ENCODE measurements at places on chromosomes 2 and 18. TPM values are rescaled to one million over a fixed set of nuclear protein-coding genes. Genes with fewer than 3 reads are reported as not detected.

The CERS6 gene
- total RNA-seq: 17.7 TPM

DNA sequence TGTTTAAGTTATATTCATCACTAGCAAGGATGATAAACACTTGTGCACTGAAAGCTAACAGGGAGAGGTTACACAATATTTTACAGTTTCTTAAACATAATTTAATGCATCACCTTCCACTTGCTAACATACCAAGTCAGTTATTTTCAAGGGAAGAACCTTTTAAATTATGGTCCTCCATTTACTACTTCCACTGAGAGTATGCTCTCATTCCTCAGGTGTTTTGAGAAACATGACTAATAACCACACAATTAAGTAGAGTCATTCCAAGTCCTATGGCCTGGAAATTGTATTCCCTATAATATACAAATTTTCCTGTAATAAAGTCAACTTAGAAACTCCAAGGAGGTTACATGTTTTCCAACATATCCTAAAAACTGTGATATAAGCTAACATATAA is 152.3 kb upstream of the STON1 start:
- H3K4me3 ChIP-seq: no peak overlapping the region
- no peaks in the 10 kb centered on the region for H3K27me3 ChIP-seq
- DNase-seq: no peak
- peaks cover 40% of the 10 kb centered on the region for H3K36me3 ChIP-seq
- H3K27ac ChIP-seq: no peak overlapping the region

DNA sequence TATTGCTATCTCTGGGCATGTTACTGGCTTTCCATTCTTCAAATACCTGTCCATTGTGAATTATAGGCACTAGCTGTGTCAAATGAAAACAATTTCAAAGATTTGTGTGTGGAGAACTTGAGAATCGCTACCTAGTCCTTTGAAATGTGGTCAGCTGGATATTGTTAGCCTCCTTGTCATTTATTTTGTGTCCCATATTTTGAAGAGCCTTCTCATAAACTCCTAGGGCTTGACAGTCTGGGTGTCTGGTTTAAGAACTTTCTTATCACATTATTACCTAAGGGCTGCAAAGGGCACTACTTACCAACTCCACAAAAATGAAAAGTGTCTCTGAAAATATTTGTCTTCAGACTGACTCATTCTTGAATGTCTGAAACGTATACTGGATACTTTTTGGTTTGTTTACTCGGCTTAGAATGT is 50.2 kb downstream of the COL4A3 start:
- H3K4me1 ChIP-seq: no peaks in the 10 kb centered on the region
- H3K4me3 ChIP-seq: no peak overlapping the region
- no peak for DNase-seq
- no peaks in the 10 kb centered on the region for H3K27me3 ChIP-seq
- no peaks in the 10 kb centered on the region for H3K36me3 ChIP-seq
- no peak overlapping the region for H3K27ac ChIP-seq

DNA sequence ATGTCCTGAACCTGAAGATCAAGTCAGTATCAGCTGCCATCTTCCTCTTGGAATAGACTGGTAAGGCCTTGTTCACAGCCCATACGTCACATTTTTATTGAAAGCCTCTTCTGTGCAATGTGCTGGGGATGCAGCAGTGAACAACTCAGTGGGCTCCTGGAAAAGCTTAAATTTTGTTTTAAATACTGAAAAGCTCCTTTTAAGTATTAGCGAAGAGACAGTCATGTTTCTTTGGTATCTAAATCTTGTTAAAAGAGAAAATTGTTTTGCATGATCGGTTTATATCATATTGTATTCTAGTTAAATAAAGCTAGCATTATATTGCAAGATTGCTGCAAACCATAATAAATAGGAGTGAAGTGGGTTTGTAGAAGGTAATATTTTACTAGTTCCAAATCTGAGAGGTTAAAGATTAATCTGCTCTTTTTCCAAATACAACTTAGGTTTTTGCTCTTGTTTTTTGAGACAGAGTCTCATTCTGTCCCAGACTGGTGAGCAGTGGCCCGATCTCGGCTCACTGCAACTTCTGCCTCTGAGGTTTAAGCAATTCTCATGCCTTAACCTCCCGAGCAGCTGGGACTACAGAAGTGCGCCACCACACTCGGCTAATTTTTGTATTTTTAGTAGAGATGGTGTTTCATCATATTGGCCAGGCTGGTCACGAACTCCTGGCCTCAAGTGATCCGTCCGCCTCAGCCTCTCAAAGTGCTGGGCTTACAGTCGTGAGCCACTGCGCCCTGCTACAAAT is 1.6 kb upstream of the RMDN2 start:
- H3K4me3 ChIP-seq: peak overlapping the region; percentile 88
- H3K27ac ChIP-seq: no peak overlapping the region

DNA sequence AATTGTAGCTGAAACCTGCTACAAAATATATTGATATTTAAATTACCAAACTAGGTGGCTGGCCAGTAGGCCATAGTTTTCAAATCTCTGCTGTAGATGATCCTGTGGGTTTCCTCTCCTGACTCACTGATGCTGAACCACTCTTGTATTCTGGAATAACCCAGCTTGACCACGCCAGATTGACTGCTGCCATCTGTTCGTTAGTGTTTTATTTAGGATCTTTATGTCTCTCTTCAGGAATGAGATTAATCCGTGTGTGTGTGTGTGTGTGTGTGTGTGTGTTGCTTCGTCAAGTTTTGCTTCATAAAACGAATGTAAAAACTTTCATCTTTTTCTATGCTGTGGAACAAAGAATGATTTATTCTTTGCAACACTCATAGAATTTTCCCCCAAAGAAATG is 187.1 kb downstream of the DYSF start:
- H3K4me3 ChIP-seq: no peak overlapping the region
- DNase-seq: no peak
- H3K27ac ChIP-seq: no peak overlapping the region
- no peaks in the 10 kb centered on the region for H3K27me3 ChIP-seq
- no peaks in the 10 kb centered on the region for H3K4me1 ChIP-seq

DNA sequence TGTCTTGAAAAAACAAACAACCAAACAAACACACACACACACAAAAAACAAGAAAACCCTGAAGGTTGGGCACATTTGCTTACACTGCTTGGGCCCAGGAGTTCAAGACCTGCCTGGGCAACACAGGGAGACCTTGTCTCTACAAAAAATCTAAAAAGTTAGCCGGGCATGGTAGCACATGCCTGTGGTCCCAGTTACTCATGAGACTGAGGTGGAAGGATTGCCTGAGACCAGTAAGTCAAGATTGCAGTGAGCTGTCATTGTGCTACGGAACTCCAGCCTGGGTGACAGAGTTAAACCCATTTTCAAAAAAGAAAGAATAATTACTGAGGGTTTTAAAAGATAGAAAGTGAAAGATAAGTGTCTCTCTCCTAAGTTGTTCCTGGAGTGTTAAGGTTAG is 103.4 kb downstream of the MBD5 start:
- DNase-seq: no peak
- no peaks in the 10 kb centered on the region for H3K4me1 ChIP-seq
- H3K27me3 ChIP-seq: no peaks in the 10 kb centered on the region
- H3K27ac ChIP-seq: no peak overlapping the region

DNA sequence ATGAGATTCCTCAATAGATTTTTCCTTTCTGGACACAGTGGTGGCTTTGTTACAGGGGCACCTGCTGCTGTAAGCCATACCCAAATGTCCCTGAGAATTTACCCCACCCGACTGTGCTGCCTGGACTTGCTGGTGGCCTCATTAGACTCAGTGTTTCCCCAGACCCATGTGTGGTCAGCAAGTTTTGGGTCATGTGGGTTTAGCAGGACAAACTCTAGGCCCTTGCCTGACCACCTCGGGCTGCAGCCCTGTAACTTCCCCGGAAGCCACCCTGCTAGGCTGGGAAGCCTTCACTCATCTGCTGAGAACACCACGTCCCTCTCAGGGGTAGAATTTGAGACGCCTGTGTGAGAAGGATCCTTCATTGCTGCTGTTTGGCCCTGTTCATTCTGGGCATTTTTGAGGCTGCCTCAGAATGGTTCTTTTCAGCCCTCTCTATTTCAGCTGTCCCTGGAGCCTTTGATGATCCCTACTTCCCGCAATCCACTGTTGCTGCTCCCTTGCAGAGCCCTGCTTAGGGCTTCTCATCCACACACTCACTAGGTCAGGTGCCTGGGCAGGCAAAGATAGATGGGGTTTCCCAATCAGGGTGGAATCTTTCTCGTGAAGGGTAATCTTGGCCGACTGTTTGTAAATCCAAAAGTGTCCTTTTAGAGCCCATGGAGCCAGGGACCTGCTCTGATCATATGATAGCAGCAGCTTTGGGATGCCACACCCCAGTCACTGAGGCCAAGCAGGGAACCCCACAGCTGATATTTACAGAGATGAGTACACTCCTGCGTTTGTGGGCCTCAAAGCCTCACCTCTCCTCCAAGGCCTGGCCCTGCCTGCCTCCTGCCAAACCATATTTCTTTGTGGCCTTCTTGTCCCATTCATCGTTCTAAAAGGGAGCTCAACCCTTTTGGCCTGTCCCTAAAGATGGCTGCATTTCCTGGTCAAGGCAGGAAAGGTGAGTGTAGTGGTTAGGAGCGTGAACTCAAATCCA is 6.7 kb downstream of the EHD3 start:
- peak; percentile 12 for DNase-seq
- no peaks in the 10 kb centered on the region for H3K27me3 ChIP-seq
- H3K4me1 ChIP-seq: no peaks in the 10 kb centered on the region
- no peak overlapping the region for H3K27ac ChIP-seq
- H3K4me3 ChIP-seq: no peak overlapping the region

- no peak overlapping the region for H3K27ac ChIP-seq
- no peaks in the 10 kb centered on the region for H3K36me3 ChIP-seq
- DNase-seq: no peak
- no peaks in the 10 kb centered on the region for H3K4me1 ChIP-seq
- H3K27me3 ChIP-seq: no peaks in the 10 kb centered on the region
- no peak overlapping the region for H3K4me3 ChIP-seq
Measured at GRCh38 chr18:35406666-35407065, 29.5 kb upstream of the ZNF396 start.

DNA sequence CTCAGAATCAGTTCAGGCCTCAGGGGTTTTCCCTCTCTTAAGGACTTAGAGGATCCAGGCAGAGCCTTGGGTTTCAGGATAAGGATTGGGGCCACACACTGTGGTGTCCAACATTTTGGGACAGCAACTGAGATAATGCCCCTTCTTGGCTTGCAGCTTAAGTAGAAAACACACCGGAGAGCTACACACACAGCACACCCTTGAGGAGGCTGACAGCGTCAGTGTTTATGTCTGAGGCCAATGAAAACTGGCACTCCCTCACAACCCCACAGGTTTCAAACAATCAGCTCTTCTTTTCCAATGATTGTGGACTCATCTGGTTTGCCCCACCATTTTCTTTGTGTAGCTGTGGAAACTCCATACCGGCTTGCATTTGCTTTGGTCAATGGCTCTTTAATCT is 257.7 kb downstream of the CDCA7 start:
- H3K4me1 ChIP-seq: no peaks in the 10 kb centered on the region
- H3K4me3 ChIP-seq: no peak overlapping the region
- no peaks in the 10 kb centered on the region for H3K36me3 ChIP-seq
- H3K27me3 ChIP-seq: no peaks in the 10 kb centered on the region

The DCDC2C gene
- not detected for total RNA-seq

DNA sequence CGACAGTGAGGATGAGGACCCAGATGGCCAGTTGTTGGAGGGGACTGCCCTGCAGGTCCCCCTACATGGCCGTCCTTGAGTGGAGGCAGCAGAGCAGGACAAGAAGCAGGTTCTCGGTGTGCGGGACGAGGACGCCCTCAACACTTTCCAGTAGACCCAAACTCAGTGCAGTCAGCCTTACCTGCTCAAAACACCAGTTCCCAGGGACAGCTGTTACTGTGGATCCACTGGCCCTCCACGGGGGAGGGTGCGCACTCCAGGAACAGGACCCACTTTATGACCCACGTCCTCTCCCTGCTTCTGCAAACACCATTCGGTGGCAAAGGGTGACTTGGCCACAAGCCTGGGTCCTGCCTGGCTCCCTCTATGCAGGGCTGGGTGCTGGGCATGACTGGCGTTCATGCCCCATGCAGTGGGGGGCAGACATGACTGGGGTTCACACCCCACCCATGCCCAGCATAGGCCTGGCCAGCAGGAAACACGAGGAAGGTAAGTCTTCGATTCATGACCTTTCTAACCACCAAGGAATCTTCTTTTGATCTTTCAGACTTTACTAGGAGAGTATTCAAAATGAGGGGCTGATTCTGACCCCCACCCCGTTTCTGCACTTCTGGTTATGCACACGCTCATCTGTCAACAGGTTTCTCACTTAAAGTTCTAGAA is 233.7 kb downstream of the HDAC4 start:
- no peak for DNase-seq
- H3K36me3 ChIP-seq: peaks cover 26% of the 10 kb centered on the region
- no peak overlapping the region for H3K27ac ChIP-seq
- H3K4me1 ChIP-seq: no peaks in the 10 kb centered on the region

DNA sequence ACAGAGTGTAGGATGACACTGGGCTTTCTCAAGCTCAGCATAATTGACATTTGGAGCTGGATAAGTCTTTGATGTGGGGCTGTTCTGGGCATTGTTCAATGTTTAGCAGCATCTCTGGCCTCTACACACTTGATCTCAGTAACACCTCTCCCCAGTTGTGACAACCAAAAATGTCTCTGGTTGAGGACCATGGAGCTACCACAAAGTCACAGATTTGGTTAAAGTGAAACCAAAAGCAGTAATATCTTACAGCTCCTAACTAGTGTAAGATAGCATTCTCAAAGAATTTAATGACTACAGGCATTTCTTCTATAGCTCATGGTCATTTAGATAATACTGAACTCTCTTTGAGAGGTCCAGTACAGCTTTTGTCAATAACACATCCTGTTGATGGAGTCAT is 23.4 kb upstream of the PAX3 start:
- peaks cover 29% of the 10 kb centered on the region for H3K27me3 ChIP-seq
- H3K4me1 ChIP-seq: no peaks in the 10 kb centered on the region
- H3K4me3 ChIP-seq: no peak overlapping the region
- no peak overlapping the region for H3K27ac ChIP-seq

GRCh38 chr2:224572338-224572737 is 12.8 kb downstream of the CUL3 start:
- H3K4me1 ChIP-seq: peaks cover 11% of the 10 kb centered on the region
- H3K27ac ChIP-seq: no peak overlapping the region
- no peak overlapping the region for H3K4me3 ChIP-seq
- peaks cover 6% of the 10 kb centered on the region for H3K36me3 ChIP-seq

The GRB14 gene
- 7.6 TPM for total RNA-seq

The ABCG5 gene
- total RNA-seq: not detected
